ENCODE measurements at places on chromosomes 4 and X.

DNA sequence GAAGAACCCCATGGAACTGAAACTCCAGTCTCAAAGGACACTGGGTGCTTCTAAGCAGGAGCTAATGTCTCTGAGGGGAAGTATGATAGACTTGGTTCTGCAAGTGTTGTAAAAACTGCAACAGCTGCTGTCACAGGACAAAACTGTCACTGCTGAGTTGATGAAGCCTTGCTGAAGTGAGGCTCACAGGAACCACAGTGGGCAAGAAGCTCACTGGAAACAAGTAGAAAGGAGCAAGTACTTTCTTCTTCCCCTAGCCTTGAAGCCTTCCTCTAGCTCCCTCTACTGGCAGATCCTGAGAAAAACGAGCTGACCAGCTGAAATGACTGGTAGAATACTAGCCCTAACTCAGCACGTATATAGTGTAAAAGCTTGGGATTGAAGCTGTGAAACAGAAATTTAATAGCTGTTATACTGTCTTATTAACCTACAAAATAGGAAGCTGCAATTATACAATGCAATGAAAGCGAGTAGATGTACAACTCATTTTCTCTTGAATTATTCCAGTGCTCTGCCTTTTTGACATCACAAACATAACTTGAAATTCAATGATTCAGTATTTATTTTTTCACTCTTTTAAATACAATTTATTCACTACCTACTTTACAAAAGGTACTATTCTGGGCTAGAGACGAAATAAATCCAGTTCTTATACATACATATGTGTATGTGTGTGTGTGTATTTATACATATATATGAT is 91.4 kb downstream of the GABRB1 start:
- peak; percentile 45 for DNase-seq

DNA sequence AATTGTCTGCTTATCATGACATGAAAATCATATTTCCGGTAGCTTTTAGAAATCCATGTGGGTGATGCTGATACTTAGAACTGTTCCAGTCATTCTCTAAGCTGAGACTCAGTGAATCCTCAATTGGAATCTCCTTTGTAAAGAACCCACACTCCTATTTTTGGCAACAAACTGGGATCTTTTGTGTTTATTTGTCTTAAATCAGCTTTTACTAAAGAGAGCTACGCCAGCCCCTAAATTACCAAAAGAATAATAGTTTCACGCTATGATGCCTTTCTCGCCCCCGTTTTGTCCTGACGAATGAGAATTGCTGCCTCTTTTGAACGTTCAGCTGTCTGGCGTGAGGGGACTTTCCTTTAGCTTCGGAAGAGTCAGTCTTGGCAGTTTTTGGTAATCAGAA is 195.9 kb downstream of the SHOX start:
- no peak for DNase-seq

GRCh38 chr4:120568731-120569130 is 353.8 kb downstream of the PRDM5 start:
- no peak for DNase-seq

GRCh38 chr4:14771504-14772175 is 230.6 kb upstream of the CPEB2 start:
- DNase-seq = no peak

- no peak for DNase-seq
These were observed 155.7 kb downstream of the PAPSS1 start for GRCh38 chr4:107564326-107564725.

GRCh38 chrX:16465081-16465876 is 184.7 kb upstream of the S100G start:
- DNase-seq = no peak

DNA sequence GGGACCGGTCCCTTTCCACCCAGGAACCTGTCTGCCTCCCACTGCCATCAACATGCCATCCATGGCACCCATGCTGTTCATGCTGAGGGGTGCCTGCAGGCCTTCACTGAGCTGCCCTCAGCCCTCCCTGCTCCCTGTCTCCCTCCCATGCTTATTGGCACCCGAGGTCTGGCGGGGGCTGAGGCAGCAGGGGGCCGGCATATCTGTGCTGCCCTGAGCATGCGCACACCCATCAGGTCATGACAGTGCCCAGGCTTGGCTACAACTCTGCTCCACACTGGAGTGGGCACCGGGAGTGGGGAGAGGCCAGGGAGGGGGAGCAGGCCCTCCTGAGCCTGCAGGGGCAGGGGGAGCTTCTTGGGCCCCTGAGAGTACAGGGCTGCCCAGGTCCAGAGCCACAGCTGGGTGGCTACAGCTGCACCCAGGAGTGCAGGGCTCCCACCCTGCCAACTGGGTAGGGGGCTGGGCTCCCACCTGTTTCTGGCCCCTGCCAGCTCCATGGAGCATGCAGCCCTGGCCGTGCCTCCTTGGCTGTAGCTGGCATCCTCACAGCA is 395.8 kb upstream of the DMD start:
- no peak for DNase-seq

GRCh38 chr4:13329963-13330362 is 154.2 kb downstream of the RAB28 start:
- DNase-seq = peak; percentile 24

DNA sequence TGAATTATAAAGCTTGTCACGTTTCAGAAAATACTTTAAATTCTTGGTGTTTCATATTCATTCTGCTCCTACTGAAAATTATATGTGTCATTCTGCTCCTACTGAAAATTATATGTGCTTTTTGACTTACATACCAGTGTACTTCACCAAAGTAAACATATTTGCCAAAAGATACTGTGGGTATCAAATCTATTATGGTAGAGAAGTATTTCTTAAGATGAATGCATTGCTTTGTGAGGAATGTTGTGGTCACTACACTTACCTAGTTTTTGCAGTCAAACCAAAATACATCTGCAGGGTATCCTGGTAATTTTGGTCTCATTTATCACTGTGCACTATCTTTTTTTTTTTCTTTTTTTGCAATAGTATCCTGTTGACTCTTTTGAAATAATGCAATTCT is 287.7 kb upstream of the MAD2L1 start:
- DNase-seq = no peak

DNA sequence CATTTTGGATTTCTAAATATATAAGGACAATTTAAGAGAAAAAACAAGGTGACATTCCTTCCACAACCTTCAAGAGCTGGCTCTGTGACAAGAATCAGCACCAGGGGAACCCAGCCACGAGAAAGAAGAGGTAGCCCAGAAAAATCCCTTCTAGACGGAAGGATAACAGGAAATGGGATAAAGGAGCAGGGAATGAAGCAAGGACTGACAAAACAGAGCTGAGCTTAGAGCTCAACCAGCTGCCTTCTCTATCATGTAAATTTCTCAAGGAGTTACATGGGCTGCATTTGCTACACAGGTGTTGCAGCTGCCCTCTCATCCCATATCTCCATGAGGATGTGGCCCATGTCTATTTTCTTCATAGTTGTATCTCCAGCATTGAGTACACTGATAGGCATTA is 154.2 kb upstream of the PRDX4 start:
- no peak for DNase-seq

DNA sequence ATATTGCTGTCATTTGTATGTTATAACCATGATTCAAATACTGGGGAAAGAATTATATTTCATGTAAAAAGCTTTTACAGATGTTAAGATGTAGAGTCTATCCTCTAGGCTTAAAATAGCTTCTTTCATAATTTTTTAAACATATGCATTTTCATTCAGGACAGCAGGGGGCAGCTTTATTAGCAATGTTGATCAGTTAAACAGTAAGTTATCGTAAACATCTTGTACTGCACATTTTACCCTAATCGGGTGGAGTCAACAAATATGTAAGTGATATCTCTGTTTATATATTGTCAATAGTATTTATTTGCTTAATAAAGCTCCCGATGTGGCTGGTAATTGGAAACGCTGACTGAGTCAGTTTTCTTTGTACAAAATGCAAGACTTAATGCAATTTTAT is 142.5 kb upstream of the MED14 start:
- DNase-seq = no peak

DNA sequence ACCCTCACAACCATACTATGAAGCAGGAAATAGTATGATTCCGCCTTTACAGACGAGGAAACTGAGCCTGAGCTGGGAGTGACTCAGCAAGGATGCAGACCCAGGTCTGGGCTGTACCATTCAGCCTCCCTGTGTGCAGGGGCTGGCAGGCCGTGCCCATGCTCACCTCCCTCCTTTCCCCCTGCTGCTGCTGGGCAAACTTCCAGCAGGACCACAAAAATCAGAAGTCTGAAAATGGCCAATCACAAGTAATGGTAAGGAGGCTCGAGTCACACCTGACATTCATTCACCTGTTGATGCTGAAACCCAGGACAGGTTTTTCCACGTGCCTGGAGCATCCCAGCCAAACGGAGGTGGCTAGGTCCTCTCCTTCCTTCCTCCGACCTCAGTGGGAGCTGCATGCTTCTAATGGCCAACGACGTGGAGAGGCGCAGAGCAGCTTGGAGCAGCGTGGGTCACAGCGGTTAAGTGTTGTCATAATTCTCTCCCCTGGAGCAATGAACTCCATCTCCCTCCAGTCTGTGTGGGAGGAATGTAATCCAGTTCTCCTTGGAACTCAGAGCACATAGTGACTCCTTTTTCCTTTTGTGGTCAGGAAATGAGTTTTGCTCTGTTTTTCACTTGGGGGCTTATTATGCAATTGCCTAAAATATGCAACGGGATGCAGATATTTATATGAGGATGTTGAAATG is 371.7 kb downstream of the BCOR start:
- no peak for DNase-seq

- DNase-seq = no peak
These were observed 66.3 kb downstream of the GAB1 start for GRCh38 chr4:143402776-143403552.

- DNase-seq = no peak
These were observed 71.4 kb downstream of the GATB start for GRCh38 chr4:151689211-151689991.

DNA sequence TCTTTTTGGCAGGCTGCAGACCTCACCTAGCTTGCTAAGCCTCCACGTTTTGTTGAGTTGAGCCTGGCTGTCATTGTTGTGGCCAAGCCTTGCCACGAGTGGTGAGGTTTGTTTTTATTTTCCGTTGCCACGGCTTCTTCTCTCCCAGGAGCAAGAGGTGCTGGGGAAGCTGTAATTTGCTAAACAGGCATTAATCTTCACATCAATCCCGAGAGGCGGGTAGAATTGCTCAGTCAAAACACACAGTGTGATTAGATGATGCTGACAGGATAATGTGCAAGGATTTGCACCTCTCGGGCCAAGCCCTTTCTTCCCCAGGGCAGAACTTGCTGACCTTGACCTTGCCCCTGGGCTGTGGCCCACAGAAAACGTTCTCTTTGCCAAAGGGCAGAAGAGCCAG is 72.2 kb upstream of the ATP6AP2 start:
- DNase-seq = no peak

DNA sequence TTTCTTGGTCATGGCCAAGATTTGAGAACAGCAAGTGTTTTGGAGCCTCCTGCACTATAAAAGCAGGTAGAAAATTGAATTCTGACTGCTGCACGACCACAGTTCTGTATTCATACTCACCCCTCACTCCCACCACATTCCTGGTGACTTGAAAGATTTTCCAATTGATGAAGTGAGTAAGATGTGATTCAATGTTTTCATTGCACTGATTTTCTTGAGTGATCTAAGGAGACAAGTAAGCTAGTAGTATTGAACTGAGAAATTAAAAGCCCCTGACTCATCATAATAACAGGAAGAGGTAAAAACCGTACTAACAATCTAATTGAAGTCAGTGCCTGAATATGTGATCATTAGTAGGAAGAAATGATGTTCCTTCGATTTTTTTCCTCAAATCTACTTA is 6.1 kb upstream of the SEC24D start:
- no peak for DNase-seq

DNA sequence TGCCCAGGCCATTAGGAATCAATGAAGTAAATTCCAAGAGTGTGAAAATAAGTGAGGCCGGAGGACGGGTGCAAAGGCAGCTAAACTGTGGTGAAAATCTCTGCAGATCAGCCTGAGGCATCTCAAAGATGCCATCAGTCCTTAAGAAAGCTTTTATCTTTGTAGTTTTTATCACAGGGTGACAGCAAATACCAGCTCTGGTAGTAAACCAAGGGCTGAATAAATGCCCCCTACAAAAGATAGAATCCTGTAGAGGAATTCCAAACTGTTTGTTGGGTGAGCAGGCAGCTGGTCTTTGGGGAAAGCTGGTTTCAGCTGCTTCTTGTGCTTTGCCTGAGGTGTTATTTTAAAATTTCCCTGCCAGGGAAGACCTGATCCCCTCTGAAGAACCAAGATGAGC is 21.6 kb upstream of the RBM47 start:
- DNase-seq = no peak

- DNase-seq = no peak
These were observed 89.0 kb upstream of the NMU start for GRCh38 chr4:55725057-55725456.

DNA sequence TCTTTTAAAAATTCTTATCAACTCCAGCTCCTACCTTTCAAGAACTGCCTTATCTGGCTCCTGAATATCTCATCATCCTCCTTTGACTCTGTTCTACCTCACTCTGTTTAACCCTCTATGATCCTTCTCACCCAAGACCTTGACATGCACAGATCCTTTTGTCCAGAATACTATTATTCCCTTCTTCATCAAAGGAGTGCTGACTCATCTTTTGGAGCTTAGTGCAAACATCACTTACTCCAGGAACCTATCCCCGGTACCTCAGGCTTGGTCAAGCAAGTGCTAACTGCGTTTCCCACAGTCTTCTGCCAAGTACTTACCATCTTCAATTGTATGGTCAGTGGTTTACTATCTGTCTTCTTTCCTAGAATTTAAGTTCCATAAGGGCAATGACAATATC is 96.0 kb downstream of the PAPSS1 start:
- no peak for DNase-seq

DNA sequence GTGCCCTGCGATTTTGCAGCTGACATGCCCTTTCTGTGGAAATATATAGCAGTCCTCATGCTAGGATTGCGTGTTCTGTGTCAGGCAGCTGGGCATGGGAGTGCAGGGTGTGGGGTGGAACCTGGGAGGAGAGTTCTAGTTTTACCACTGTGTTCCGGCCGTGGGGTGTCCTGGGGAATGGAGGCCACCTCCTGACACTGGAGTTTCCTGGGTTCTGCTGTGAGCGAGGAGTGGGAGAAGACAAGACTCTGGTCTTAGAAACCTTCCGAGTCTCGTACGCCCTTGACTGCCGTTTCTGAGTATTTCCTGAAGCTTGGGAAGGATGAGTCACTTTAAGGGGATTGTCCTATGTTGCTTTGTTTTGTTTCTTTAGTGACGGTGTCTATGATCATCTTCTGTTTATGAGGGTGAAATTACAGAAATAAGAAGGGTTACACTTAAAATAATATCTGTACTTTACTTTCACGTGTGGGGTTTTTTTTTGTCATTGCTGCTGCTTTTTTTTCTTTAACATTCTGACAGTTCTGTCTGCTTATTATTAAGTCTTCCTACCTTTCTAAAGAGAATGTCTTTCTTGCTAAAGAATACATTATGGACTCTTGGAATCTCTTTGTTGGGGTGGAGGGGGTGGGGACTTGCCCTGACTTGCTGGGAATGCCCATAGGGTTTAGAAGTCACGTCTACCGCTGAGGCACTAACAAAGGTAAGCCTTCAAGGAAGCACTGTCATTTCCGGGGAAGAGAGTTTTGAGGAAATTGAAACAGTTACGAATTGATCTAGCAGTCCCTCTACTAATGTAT is 19.1 kb downstream of the CD99 start:
- DNase-seq = no peak

Measured in NCI-H1092 treated with DMSO at 0.1 percent for 48 hours (cell line).